ENCODE measurements at places on chromosomes 6 and 20. TPM values are rescaled to one million over a fixed set of nuclear protein-coding genes. Genes with fewer than 3 reads are reported as not detected.

ZBTB46 gene
- total RNA-seq: 23.7 TPM

MICB gene
- total RNA-seq: not detected

PRR18 gene
- total RNA-seq: 0.16 TPM

SH3BGRL2 gene
- 11.8 TPM for total RNA-seq

TRIM40 gene
- total RNA-seq: not detected

TTI1 gene
- total RNA-seq: 49.6 TPM

DNA sequence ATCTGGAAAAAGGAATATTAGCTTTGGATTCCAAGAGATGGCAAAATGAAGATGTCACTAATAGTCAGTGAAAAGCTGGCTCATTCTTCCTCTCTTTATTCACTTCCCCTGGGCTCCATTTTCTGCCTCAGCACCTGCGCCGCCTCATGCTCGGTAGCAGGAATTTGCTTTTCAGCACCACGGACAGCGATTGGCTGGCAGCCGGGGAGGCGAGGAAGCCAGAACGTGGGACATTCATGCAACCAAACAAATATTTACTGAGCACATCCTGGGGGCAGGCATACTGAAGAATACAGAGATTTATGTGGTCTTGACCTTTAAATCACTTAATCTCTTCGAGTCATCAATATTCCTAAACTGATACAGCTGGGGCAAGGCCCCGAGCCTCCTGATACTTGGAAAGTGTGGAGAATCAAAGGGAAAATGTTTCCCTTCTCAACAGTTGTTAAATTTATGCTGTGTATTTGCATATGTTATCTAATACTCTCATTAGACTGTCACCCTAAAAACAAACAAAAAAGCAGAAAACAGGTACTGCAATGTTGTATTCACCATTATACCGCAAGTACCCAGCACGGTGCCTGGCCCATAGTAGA, 12.1 kb upstream of the PDYN start:
- peak; percentile 94 for DNase-seq

DNA sequence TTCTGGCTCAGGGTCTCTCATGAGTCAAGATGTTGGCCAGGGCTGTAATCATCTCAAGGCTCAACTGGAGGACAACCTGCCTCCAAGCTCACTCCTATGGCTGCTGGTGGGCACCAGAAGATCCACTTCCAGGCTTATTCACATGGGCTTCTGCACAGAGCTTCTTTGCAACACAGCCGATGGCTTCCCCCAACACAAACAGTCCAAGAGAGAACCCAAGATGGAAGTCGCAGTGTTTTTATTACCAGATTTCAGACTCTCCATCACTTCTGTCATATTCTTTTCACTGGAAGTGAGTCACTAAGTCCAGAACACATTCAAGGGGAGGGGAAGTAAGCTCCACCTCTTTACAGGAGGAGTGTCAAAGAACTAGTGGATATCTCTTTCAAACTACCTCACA, 75.5 kb downstream of the CD164 start:
- DNase-seq: no peak

- DNase-seq: no peak
These were observed 316.1 kb downstream of the TAF4 start for GRCh38 chr20:61749406-61750075.

DNA sequence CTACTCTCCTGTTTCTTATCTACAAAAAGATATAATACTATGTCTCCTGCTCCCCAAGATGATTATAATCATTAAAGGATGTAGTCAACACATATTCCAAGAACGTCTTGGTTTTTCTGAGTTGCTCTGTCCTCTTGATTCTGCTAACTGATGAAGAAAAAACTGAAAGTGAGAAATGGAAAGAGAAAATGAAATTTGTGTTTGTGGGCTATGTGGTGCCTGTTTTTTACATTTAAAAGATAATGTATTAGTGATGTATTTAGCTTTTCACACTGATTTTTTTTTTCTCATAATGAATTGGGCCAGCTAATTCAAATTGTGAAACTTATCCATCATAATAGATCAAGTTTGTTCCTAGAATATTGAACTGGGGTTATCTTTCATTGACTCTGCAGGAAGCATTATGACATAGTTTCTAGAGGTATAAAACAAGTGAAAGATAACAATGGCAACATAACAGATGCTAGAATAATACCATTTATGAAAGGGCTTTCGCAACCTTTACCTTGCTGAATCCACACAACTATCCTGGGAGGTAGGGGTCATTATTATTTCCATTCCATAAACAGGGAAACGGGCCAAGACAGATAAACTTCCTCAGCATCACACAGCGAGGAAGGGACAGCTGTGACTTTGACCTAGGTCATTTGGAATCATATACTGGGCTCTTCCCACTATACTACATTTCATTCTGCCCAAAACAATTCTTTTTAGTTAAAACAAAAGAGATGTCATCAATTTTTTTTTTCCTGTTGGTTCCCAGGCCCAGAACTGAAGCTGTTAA, 336.7 kb downstream of the GJA1 start:
- no peak for DNase-seq

DNA sequence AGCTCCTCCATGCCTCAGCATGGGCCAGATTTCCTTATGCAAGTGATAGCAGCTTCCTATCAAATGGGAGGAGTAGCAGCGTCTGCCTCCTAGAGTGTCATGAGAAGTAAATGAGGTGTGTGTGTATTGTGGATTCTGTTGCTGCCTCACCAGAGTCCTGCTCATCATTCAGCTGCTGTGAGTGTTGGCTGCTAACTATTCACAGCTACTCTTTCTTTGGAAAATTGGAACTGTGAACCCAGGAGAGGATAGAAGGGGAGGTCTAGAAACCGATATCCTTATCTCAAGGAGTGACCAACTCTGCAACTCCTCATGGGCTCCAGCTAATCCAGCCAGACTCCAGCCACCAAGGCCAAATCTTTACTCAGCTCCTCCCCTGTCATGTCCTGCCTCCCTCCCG, 63.3 kb downstream of the TOX2 start:
- no peak for DNase-seq

DNA sequence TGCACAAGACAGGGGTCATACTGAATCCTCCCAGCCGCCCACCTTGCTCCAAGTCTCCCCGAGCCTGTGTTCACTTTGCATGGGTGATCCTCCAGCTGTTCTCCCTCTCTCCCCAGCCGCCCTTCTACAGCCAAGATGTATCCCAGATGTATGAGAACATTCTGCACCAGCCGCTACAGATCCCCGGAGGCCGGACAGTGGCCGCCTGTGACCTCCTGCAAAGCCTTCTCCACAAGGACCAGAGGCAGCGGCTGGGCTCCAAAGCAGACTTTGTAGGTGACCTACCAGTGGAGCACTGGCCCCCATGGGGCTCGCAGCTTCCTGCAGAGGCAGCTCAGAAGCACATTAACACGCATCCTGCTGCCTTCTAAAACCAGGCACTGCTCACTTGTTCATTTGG, 14.6 kb upstream of the IFT52 start:
- no peak for DNase-seq

DNA sequence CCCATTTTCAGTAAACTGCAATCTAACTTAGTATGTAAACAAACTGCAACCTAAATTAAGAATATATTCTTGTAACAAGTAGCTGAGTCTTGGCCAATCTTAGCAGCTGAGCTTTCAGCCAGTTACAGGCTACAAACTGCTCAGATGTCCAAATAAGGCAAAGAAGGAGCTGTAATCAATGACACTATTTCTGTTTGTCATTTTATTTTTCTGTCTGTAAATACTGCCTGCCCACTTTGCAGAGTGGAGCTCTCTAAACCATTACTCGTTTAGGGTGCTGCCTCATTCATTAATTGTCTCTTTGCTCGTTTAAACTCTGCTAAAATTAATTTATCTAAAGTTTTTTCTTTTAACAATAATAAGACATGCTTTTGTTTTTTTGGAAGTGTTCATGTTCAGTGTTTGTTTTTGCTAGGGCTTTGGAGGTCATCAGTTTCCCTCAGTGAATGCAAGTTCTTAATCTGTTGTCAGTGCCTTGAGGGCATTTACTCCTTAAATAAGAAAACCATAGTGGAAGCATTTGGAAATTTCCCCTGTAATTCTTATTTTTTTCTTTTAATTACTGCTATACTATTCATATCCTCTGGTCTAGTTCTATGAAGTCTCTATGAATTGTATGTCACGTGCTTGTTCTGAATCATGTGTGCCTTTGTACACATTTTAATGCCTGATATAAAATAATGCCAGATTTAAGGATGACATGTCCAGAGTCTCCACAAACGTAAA, 3.6 kb upstream of the PRL start:
- no peak for DNase-seq

GRCh38 chr6:75147512-75147911, 58.3 kb downstream of the COL12A1 start:
- no peak for DNase-seq

DNA sequence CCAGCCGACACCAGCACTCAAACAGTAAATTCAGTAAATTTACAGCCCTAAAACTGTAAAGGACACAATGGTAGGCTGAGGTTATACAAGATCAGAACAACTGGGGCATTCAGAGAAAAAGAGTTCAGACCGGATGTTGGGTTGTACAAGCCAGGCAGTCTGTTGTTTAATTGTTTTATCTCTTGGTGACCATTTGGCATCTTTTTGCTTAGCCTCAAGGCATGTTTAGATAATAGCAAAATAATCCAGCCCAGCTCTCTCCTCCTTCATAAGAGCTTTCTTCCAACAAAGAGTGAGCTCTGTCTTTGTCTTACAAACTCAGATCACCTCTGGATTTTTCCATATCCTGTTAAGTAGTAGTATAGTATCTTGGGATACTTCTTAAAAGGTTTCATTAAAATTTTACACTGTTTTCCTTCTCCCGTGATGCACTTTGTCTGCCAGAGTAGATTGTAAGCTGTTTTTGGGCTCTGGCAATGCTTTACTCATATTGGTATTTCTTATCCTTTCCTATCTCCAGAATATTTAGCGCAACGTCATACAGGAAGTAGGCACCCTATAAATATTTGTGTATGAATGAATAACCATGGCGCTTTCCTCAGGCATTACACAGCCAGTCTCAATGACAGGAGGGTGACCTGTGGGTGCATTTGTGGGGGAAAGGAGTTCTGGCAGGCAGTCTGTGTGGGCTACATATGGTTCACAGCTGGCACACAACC, 35.6 kb upstream of the TRAM2 start:
- DNase-seq: no peak

GRCh38 chr6:56652994-56653393, 10.3 kb upstream of the DST start:
- DNase-seq: no peak

DNA sequence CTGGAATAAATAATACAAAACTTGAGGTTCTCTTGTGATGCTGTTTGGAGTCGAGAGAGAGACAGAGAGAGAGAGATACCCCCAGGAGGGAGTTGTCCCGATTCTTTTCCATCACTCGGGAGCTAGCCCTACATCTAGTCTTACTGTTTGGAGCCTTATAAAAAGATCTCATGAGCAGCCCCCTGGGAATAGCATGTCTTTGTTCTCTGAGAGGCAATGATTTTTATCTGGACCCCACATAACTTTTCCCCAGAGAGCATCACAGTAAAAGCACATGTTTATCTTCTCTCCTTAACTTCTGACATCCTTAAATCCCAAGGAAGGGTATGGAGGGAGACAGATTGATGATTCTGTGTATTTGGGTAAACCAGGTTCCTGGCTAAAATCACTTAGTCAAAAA, 20.9 kb upstream of the HLA-DOA start:
- no peak for DNase-seq

GRCh38 chr20:62087227-62087626, 21.5 kb upstream of the TAF4 start:
- no peak for DNase-seq

DNA sequence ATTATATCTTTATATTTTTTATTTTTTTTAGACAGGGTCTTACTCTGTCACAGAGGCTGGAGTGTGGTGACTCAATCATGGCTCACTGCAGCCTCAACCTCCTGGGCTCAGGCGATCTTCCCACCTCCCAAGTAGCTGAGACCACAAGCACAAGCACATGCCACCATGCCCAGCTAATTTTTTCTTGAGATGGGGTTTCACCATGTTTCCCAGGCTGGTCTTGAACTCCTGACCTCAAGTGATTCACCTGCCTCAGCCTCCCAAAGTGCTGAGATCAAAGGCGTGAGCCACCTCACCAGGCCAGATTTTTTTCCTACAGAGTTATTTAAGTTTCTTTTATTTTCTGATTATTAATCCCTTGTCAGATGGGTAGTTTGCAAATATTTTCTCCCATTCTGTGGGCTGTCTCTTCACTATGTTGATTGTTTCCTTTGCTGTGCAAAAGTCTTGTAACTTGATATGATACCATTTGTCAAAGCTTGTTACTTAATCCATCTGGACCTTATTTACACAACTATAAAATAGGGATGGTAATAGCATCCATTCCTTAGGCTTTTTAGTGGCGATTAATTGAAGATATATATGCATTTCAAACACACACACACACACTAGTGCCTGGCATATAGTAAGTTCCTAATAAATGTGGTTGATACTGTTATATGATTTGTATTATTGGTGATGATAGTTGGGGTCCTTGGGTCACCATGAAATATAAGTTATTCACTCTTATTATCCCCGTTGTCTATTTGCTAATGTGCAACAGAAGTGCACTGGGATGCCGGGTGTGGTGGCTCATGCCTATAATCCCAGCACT, 187.1 kb downstream of the BCAS1 start:
- DNase-seq: no peak

DNA sequence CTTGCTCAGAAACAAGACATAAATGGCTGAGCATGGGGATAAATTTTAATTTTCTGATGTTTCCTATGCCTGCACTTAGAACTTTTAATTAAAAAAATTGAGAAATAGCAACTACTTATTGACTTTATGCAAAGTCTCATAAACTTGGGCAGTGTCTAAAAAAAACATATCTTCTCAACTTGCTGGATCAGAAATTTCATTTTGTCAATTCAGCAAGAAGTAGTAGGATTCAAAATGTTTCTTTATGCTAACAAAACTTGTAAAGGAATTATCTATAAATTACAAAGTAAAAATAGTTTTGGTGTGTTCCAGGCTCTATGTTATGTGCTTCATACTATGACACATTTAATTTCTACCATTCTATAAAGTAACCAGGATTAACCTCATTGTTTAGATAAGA, 562.2 kb upstream of the IMPG1 start:
- no peak for DNase-seq

DNA sequence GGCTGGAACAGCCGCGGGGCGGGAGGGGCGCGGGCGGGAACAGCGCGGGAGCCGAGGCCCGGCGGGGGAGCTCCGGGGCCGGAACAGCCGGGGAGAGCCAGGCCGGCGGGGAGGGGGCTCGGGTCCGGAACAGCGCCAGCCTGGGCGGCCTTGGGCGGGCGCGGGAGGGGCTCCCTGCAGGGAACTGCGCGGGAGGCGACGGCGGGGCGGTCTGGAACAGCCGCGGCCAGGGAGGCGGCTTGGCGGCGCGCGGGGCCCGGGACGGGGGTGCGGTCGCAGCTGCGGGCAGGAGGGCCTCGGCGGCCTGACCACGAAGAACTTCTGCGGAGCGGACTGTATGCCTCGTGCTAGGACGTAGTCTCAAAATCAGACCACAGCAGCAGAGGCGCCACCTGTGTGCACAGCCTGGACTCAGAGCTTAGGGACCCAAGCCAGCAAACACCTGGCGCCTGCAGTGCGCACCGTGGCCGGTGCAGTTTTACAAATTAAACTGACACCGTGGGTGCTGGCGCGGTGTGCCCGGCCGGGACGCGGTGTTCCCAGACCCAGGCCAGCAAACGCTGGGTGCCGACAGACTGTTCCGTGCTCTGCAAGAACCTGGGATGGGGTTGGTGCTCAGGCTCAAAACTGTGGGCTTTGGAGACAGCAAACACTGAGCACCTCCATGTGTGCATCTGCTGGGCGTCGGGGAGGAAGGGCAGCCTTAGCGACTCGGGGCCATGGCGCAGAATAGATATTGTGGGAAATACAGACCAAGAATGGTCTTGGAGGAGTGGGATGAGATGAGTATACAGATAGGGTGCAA, 572 bp downstream of the ZNF341 start:
- no peak for DNase-seq
